IPS DF 6.9 (cell line): ENCODE measurements at places on chromosomes 5 and 9.

- DNase-seq = no peak
Observed at GRCh38 chr9:131697097-131697496, 42.8 kb downstream of the RAPGEF1 start.

DNA sequence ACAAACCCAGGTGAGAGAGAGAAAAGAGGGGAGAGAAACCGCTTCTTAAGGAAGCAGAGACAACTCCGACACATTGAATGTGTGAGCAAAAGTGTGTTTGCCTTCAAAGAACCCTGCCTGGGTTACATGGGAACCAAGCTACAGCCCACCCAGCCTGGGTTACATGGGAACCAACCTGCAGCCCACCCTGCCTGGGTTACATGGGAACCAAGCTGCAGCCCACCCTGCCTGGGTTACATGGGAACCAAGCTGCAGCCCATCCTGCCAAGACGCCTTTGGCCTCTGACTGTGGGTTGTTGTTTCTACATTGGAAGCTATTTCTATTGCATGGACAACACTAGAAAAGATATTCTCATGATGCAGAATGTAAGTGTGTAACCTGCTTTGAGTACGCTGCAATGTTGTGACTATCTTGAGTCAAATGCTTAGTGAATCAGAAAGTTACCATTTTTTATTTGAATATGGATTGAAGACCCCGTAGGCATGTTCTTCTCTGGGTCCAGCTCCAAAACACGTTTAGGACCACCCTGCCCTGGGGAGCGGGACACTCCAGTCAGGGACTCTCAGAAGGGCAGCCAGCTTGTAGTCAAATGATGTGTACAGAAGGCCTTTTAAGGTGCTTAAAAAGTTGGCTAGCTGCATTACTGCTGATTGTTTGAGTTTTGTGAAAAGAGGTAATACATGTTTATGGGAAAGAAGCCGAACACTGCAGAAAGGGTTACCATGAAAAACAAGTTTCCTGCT is 39.1 kb upstream of the UNC5A start:
- DNase-seq = no peak

- no peak for DNase-seq
Observed at GRCh38 chr9:114300846-114301797, 21.8 kb upstream of the ORM1 start.

DNA sequence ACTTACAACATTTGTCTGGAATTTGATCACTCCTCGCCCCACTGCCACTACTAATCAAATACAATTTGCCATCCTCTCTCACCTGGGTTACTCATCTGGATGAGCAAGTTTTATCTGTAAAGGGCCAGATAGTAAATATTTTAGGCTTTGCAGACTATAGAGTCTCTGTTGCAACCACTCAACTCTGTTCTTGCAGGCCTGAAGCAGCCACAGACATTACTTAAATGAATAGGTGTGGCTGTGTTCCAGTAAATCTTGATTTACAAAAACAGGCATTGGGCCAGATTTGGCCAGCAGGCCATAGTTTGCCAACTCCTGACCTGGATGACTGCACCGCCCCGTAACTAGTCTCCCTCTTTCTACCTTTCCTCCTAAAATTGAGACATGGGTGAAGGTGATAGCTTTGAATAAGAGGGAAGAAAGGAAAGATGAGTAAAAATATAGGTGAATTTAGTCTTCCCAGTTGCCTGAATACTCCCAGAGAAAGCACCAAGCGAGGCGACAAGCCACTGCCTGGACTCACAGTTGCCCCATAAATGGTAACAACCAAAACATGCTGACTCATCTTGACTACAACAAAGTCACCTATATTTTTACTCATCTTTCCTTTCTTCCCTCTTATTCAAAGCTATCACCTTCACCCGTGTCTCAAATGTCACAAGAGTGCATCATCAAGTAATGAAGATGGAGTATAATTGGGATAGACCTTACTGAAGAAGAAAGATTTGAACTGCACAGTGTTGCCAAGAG is 32.5 kb upstream of the SCAMP1 start:
- DNase-seq = no peak

GRCh38 chr9:76336027-76336426 is 58.2 kb downstream of the RFK start:
- no peak for DNase-seq

DNA sequence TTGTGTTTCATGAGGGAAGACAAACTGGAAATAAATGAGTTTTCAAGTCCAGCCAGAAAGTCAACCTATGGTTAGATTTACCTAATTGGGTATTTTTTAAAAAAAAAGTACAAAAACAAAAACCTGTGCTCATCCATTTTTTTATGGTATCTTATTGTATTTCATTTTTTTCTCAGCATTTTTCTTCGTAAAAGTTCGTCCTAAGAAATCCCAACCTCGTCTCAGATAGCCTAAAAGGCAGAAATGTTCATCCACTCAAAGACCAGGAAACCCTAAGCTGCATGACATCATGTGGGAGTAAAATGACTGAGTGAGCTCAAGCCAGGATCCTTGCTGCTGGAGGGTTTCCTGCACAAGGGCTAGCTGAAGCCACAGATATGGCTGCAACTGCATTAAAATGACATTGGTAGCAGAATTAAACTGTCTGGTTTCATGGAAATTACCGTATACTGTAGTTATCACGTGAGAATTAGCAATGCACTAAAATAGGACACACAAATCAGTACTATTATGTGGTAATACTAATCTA is 70.4 kb downstream of the NFIB start:
- no peak for DNase-seq

GRCh38 chr9:130003943-130004552 is 38.9 kb downstream of the FNBP1 start:
- DNase-seq = no peak

- no peak for DNase-seq
Observed at GRCh38 chr9:129384491-129385210, 206.6 kb upstream of the IER5L start.

- DNase-seq = no peak
Observed at GRCh38 chr5:159190170-159190569, 19.2 kb downstream of the RNF145 start.

- DNase-seq = no peak
Observed at GRCh38 chr5:58071566-58071965, 388.3 kb downstream of the PLK2 start.

GRCh38 chr9:36987409-36987808 is 46.7 kb downstream of the PAX5 start:
- DNase-seq = no peak

GRCh38 chr5:104421431-104421830 is 858.8 kb upstream of the NUDT12 start:
- no peak for DNase-seq
